Myocyte (in vitro differentiated cells): ENCODE measurements at places on chromosomes 2 and 18.

DNA sequence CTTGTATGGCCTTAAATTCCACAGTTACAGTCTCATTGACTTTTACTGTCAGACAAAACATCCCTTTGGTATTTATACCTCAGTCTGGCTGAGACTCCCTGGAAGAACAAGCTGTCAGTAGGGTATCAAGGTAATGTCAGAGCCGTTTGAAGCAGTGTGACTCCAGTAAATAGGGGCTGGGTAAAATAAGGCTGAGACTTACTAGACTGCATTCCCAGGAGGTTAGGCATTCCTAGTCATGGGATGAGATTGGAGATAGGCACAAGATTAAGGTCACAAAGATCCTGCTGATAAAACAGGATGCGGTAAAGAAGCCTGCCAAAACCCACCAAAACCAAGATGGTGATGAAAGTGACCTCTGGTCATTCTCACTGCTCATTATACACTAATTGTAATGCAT, 219.5 kb upstream of the SKOR2 start:
- no peak for DNase-seq

DNA sequence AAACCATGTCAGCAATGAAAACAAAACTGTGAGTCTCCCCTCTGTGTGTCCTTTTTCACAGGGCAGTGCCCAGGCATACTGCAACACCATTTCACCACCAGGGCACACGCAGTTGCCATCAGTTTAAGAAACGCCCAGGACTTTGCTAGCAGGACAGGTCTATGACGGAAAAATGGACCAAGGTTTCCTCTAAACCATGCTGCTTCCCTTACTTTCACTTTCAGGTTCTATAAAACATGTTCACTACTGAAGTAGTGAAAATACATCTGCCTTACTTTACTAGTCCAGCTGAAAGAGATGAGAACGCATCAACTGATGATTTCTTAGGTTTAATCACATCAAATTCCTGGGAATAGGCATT, 110.5 kb downstream of the TCF4 start:
- peak; percentile 46 for DNase-seq

DNA sequence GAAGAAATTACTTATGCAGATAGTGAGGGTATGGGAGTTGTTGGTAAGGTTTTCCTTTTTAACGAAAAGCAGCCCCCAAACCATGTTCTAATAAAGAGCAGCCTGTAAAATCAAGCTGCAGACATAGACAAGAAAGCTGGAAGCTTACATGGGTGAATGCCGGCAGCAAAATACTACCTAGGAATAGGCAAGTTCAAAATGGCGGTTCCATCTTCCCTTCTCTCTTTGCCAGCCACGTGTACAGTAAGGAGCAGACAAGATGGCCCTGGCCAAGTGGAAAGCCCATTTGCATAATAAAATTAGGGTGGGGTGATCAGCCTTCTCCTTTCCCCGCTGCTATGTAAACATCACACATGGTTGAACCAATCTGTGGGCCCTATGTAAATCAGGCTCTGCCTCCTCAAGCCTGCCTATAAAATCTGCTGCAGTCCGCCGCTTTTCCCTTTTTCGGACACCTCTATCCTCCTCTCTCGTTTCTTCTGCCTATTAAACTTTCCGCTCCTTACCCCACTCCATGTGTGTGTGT, 155.0 kb downstream of the ZBTB7C start:
- no peak for DNase-seq

GRCh38 chr2:11852526-11853196, 106.2 kb downstream of the LPIN1 start:
- DNase-seq, result no peak

DNA sequence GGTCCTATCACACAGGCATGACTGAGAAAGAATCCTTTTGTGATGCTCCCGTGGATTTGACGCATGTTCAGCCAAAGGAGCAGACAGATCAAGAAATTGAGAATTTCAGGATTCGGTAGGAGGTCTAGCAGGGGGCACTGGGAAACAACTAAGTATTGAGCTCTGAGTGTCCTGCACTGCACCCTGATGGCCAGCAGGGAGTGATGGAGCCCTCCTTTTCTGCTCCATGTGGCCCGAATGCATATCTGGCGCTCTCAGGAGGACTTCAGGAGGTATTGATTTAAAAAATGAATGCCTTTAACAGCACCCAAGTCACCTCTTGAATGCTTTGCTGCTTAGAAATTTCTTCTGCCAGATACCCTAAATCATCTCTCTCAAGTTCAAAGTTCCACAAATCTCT, 58.0 kb downstream of the ZNF519 start:
- no peak for DNase-seq

GRCh38 chr2:86214503-86214832, 15.2 kb downstream of the MRPL35 start:
- DNase-seq, result no peak

- no peak for DNase-seq
Measured at GRCh38 chr2:78538322-78538721, 487.2 kb upstream of the REG3G start.

DNA sequence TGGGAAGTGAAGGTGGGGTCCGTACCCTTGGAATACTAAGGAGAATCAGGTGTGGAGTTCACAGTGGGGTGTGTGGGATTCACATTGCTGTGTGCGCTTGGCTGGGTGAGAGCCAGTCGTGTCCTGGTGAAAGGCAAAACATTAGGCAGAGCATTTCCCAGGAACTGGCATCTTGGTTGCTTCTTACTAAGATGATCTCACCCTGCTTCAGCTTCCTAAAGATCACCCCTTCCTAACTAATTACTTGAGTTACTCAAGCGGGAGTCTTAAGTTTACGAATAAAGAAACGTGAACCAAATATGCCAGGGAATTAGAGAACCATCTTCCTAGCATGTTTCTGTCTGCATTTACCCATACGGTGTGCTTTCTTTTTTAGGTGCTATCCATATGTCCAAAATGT, 122.9 kb downstream of the NCK2 start:
- no peak for DNase-seq

DNA sequence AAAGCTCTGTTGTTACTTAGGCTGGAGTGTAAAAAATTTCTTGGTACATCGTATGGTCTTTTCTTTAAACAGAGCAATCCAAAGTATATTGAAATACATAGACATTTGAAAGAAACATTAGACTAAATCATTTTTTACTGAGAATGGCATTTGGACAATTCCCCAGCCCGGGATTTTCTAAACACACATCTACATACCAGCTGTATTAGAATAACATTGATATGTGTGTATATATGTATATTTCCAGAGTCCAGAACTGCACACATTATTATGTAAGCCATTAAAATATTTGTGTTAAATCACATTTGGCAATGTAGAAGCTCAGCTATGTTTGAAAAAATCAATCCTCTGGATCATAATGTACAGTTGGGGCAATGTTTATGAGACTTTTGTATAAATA, 1853.6 kb upstream of the LRRTM1 start:
- no peak for DNase-seq

- DNase-seq, result peak; percentile 23
Measured at GRCh38 chr2:216490061-216490460, 8.6 kb upstream of the RPL37A start.

- DNase-seq, result peak; percentile 54
Measured at GRCh38 chr2:190205657-190206056, 114.0 kb downstream of the HIBCH start.

- DNase-seq, result peak; percentile 13
Measured at GRCh38 chr2:437756-438393, 150.0 kb upstream of the ALKAL2 start.

- no peak for DNase-seq
Measured at GRCh38 chr2:205696927-205697441, 14.7 kb downstream of the NRP2 start.

GRCh38 chr2:31997653-31998052, 13.2 kb downstream of the MEMO1 start:
- DNase-seq, result no peak

DNA sequence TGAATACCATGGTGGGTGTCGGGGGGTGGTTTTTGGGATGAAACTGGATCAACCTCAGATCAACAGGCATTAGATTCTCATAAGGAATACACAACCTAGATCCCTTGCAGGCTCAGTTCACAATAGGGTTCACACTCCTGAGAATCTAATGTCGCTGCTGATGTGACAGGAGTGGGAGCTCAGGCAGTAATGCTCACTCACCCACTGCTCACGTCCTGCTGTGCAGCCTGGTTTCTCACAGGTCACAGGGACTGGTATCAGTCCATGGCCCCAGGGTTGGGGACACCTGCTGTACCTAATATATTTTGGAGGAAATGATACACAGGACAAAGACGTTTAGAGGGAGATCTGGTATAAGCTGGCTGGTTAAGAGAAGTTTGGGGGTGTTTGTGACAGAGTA, 338.8 kb downstream of the PLCL1 start:
- DNase-seq, result no peak

DNA sequence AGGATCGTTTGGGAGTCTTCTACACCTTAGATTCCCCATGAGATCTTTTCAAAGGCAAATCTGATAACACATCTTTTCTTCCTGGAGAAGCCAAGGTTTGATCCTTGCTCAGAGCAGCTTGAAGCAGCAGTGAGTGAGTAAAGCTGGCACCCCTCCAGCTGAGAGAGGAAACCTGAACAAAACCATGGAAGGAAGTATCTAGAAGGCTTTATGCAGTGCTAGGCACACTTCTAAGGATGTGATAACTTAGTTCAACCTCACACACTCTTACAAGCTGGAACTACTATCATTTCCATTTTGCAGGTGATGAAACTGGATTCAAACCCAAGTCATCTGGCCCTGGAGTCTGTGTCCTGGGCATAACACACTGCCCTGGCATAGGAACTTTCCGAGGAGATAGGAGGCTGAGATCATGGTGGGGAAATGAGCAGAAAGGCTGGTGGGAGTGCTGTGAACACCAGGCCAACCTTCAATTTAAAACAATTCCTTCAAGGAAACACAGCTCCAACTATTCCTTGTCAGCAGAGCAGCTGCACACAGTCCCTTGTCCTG, 71.2 kb downstream of the CTAGE1 start:
- DNase-seq, result no peak

DNA sequence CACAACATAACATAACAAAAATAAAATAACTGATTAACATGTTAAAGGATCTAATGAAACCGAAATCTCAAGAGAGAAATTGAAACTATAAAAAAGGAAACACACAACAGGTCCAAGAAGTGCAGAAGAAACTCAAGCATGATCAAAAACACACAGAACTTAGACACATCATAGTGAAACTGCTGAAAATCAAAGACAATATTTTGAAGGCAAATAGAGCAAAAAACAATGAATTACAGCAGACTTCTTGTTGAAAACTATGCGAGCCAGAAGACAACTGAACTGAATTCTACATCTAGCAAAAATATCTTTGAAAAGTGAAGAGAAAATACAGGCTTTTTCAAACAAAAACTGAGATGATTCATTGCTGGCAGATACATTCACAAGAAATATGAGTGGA, 61.3 kb downstream of the UGP2 start:
- DNase-seq, result no peak

- DNase-seq, result peak; percentile 44
Measured at GRCh38 chr18:11987527-11987926, 6.2 kb downstream of the IMPA2 start.

- DNase-seq, result no peak
Measured at GRCh38 chr2:196827356-196827755, 18.2 kb upstream of the C2orf66 start.

DNA sequence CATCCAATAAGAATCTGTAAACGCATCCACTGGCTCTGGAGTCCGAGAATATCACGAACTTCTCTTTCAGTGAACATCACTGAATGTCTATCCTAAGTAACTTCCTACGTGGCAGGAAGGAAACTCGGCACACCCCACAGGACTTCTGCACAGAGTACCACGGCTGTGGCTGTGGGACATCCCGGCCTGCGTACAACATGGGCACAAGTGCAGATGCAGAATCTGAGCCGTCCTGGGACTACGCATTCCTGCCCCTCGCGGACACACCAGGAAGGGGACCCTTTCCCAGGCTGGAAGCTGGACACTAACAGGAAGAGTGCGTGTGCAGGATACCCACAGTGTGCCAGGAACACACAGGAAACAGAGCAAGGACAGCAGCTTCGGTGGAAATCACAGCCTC, 60.6 kb downstream of the ZNF516 start:
- DNase-seq, result no peak

DNA sequence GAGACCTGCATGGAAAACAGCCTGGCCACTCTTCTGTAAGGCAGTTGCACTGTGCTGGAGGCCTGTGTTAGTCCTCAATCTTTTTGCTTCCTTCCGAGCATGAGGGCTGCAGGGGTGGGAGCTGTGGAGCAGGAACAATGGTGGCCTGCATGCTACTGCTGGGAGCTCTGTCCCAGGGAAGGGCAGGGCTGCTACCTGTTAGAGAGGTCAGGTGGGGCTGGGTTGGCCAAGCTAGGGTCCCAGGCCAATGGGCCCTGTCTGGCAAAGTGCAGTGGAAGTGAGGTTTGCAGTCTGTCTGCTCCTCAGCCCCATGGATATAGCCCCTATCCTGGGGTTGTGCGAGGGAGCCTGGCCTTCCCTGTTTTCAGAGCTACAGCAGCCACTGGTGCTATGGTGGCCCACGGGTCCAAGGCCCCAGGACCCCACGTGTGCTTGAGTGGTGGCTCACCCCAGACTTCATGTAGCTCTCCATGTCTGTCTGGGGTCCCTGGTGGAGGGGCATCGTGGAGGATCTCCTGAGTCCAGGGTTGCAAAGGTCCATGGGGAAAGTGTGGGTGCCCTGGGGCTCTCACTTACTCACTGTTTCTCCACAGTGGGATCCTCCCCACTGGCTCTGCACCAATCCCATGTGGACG, 1212.6 kb upstream of the NXPH2 start:
- DNase-seq, result no peak

- DNase-seq, result no peak
Measured at GRCh38 chr18:54813977-54814565, 14.2 kb upstream of the RAB27B start.

- DNase-seq, result peak; percentile 95
Measured at GRCh38 chr2:56522605-56523089, 338.9 kb downstream of the CCDC85A start.

DNA sequence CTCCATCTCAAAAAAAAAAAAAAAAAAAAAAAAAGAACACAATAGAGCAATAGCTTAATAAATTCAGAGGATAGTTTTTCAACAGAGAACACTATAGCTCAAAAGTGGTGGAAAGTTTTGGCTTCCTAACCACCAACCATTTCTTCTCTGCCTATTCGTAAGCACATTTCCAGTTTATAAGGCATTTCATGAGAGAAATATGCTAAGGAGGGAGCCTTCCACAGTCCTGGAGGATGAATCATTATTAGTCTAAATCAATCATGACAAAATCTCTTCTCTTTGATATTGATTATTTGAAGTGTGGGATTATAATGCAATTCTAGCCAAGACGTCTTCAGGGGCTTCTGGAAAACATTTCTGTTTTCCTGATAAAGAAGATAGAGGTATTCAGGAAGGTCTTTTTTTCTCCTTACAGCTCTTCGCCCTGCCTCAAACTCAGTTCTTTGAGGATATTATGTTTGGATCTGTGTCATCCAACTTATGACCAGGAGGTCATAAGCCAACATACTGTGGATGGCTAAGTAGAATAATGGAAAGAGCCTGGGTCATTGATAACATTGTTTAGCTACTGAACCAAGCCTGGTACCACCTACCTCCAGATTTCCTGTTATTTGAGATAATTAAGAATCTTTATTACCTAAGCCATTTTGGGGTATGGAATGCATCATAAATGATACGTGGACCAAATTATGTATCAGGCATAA, 207.3 kb downstream of the TRIB2 start:
- no peak for DNase-seq
